ENCODE measurements at places on chromosomes 6 and 20. TPM values are rescaled to one million over a fixed set of nuclear protein-coding genes. Genes with fewer than 3 reads are reported as not detected.

- no peak for DNase-seq
These were observed 1588.0 kb downstream of the GRIK2 start for GRCh38 chr6:102981490-102982015.

Gene C20orf141
- total RNA-seq: 0.32 TPM

DNA sequence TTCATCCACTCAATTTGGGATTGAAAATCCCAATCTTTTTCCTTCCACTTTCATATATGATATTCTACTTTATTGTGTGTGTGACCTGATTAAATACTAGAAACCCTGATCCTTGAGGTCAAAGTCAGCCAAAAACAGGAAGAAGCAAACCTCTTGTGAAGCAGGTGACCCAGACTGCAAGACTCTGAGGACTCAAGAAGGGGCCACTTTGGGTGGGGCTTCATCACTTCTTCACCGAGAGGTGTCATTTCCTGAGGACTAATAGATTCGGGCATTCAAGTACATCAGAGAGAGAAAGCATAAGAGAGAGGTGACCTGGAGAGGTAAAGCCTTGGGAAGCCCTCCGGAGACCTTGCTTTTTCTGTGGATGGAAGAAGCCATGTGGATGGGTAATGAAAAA is 129.0 kb downstream of the CFAP61 start:
- no peak for DNase-seq

DNA sequence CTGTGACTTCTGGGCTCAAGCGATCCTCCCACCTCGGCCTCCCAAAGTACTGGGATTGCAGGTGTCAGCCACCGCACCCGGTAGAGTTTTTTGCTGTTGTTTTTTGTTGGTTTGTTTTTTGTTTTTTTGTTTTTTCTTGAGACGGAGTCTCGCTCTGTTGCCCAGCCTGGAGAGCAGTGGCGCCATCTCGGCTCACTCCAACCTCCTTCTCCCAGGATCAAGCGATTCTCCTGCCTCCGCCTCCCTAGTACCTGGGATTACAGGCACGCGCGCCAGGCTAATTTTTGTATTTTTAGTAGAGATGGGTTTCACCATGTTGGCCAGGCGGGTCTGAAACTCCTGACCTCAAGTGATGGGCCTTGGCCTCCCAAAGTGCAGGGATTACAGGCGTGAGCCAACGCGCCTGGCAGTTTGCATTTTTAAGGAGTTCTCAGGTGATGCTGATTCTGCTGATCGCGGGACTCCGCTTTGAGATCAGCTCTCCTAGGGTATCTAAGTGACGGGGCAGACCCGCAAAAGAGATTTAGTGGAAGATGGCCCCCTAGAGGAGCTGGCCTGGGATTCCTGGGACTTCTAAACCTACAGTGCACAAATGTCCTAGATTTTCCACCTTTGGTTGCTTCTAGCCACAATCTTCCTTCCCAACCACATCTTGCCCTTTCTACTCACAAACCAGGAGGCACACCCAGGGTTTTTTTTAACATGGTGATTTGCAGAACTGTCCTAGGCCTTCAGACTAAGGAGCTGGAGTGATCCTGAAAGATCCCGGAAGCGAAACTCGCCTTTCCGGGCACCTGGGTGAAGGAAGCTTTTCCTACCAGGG is 45.2 kb downstream of the DPPA5 start:
- peak; percentile 41 for DNase-seq

Gene HLA-F
- total RNA-seq: 42.2 TPM

GRCh38 chr6:27672113-27672799 is 199.4 kb upstream of the ZNF184 start:
- DNase-seq: peak; percentile 31

GRCh38 chr6:26311385-26312095 is 53.5 kb upstream of the BTN3A2 start:
- DNase-seq: peak; percentile 70

GRCh38 chr20:57507477-57507876 is 17.5 kb downstream of the CTCFL start:
- DNase-seq: no peak

GRCh38 chr6:136037876-136038460 is 186.5 kb downstream of the PDE7B start:
- peak; percentile 70 for DNase-seq

Gene ADAM33
- total RNA-seq: 44.8 TPM

- DNase-seq: no peak
These were observed 72.0 kb upstream of the TBX18 start for GRCh38 chr6:84836366-84836765.

DNA sequence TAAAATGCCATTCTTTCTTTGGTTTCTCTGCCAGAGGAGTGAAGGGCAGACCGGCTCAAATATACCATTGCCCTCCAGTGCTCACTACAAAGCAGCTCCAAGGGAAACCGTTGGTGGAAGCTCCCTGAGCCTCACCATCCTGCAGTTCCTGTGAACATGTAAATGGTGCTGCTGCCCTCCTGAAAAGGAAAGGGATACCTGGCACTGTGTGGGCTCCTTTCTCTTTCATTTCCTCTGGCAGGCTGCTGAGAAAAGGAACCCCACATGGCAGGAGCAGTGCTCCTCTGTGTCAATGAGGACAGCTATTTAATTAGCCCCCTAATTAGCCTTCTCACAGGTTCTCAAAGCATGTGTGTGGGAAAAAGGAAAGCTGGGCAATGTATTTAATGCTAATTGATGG is 142.5 kb downstream of the KLHL32 start:
- no peak for DNase-seq

DNA sequence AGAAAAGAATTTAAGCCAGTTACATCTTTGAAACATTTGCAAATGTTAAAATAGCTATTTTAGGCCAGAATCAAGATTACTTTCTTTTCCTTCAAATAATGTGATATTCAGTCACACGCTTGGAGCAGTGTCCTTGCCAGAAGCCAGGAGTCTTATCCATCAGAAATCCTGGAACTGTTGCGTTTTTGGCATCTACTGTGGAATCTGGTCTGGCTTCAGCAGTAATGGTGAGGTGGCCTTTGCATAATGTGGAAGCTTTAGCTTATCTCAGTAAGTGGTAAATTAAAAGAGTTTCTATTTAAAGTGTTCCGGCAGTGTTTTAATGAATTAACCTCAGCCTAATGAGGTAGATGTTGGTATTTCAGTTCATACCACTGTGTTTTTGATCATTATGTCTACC is 97.6 kb downstream of the FIG4 start:
- DNase-seq: no peak

Gene GPX5
- not detected for total RNA-seq

GRCh38 chr20:57262301-57262700 is 4.1 kb downstream of the BMP7 start:
- no peak for DNase-seq

GRCh38 chr20:62351469-62352401 is 15.4 kb downstream of the LAMA5 start:
- DNase-seq: no peak

DNA sequence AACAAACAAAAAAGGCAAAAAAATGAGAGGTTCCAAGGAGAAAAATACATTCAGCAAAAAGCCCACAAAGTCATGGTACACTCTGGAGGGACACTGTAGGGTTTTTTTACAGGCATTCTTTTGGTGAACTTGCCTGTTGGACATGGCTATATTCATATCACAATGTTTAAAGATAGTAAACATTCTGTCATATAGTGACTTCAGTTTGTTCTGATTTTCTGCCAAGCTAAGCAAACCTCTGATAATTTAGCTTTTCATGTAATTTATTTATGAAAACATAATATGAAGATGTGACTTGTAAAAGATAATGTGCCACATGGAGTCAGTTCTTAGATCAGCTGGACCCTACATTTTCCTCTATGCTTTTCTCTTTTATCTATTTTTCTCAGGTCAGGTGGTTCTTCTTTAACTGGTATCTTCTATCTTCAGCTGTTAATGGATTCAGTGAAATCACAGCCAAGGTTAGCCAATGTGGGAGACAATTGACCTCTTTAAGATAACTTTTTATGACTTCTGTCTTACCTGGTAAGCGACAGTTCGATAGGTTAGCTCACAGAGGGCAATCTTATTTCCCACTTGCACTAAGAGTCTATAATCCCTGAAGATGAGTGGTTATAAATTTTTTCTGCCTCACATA is 87.9 kb downstream of the ADGRB3 start:
- DNase-seq: no peak

Data from fibroblast of villous mesenchyme (primary cell).